ENCODE measurements at places on chromosomes 11 and 22. TPM values are rescaled to one million over a fixed set of nuclear protein-coding genes. Genes with fewer than 3 reads are reported as not detected.

GRCh38 chr22:50058906-50059880 lies 1.1 kb upstream of the TTLL8 start:
- no peak for DNase-seq

Gene MFNG
- 7.3 TPM for polyA plus RNA-seq

Gene SIK2
- polyA plus RNA-seq: 22.4 TPM

- no peak for DNase-seq
These were observed 1.6 kb downstream of the APLP2 start for GRCh38 chr11:130071211-130071712.

GRCh38 chr22:31628362-31628761 lies 33.7 kb downstream of the PISD start:
- no peak for DNase-seq

GRCh38 chr11:113528982-113529381 lies 53.8 kb upstream of the DRD2 start:
- DNase-seq: no peak

DNA sequence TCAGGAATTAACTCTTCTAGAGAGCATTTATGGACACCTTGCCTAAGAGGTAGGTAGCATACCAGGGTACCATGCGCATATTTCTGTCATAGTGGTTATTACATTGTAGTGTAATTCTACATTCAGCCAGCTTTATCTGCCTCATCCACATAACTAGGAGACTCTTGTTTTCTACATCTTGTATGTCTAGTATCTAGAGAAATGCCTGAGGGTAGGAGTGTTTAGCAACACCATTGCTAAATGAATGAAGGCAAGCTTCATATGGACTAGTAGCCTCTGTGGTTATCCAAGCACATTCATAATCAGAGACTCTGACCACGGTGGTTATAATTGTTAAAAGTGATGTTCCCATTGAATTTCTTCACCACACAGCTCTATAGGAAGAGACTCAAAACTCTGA lies 107.9 kb downstream of the NTM start:
- no peak for DNase-seq

- DNase-seq: no peak
These were observed 20.7 kb downstream of the KRTAP5-5 start for GRCh38 chr11:1650034-1650917.

Gene KRTAP5-8
- polyA plus RNA-seq: not detected

DNA sequence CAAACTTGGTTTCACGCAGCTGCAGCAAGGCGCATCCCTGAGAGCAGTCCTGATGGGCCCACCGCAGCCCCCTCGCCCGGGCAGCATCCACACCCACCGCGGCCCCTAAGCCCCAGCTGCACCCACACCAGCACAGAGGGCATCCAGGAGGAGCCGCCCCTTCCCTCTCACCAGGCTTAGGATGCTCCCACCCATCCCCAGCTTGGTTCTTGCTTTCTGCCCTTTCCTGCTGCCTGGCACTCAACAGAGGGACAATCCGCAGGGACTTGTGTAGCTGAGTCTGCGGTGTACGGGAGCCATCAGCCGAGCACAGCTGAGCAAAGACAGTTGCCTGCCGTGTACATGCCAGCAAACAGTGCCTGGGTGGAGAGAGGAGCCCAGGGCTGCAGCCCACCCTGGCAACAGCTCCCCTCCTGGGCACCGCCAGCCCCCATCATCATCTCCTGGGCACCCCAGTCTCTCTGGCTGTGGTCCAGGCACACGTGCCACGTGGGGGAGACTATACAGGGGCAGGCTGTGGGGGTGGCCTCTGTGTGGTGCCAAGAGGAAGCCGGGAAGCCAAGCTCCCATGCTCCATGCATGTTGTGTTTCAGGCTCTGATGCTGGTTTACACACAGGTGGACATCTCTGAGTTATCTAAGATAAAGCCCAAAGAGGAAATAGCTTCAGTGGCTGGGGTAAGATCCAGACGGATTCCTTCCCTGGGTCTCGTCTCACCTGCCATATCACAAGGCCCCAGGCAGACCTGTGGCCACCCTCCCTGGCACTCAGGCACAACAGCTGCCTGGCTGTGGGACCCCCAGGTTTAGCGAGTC lies 36.0 kb upstream of the GNB1L start:
- DNase-seq: no peak

DNA sequence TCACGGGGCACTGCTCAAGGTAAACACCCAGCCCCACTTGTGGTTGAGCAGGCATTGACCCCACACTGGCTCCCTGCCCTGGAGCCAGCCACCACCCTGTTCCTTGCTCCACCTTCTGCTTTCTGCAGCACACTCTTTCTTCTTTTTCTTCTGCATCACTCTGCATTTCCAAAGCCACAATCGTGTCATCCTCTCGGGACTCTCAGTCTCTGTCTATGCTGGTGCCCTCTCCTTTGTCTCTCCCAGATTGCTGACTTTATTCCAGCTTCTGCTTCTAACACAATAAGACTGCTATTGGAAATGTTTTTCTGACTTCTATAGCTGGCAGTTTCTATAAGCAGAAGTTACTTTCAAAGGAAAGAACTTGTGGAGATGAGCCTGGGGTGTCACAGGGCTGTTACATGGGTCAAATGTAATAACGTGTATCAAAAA lies 14.4 kb downstream of the GRAP2 start:
- no peak for DNase-seq

GRCh38 chr22:48021991-48022401 lies 1259.5 kb downstream of the TBC1D22A start:
- DNase-seq: no peak

DNA sequence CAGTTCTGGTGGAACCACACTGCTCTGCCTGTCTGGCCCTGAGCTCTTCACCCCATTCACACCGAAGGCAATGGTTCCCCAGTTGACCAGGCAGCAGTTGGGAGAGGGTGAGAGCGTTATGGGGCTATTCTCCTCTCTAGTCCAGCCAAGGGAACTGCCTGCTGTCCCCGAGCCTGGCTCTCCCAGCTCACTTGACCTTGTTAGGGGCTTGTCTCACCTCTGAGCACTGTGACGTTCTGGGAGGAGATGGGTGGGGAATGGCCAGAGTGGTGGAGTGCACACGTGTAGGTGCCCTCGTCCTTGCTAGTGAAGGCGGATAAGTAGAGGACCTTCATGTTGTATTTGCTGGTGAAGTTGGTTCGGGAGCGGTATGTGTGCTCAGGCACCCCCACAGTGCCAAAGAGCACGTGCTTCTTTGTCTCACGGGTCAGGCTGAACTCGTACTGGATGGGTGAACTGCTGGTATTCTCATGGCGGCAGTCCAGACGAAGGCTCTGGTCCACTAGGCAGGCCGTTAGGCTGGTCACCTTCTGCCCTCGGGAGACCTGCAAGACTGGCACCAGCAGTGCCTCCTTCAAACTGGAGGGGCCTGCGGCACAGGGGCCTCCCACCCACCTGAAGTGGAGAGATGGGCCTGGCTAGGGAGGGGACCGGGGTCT lies 3.0 kb downstream of the THY1 start:
- no peak for DNase-seq

GRCh38 chr11:27217948-27218420 lies 145.0 kb downstream of the CCDC34 start:
- no peak for DNase-seq

DNA sequence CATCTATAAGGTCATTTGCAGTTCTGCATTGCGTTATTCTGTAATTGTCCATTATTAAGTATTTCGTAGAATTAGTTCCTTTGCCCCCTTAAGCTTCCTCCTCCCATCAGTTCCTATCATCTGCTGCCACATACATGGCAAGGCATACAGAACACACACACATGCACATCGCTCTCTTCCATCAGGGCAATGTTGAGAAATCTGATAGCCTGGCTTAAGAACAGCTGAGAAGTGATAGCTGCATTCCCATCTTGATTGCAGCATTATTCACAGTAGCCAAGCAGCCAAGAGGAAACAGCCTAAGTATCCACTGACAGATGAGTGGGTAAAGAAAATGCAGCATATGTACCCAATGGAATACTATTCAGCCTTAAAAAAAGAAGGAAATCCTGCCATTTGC lies 186.8 kb upstream of the CADM1 start:
- DNase-seq: no peak

Gene TMEM41B
- polyA plus RNA-seq: 15.8 TPM

GRCh38 chr11:115695677-115696364 lies 191.6 kb upstream of the CADM1 start:
- no peak for DNase-seq

Gene JAM3
- 119 TPM for polyA plus RNA-seq

Gene POLD3
- 13.8 TPM for polyA plus RNA-seq

All from forelimb muscle (tissue), 1 donor.